ENCODE measurements at places on chromosomes 7 and 10. TPM values are rescaled to one million over a fixed set of nuclear protein-coding genes. Genes with fewer than 3 reads are reported as not detected.

Gene SPDYE16
- total RNA-seq: not detected

Gene STK32C
- 36.6 TPM for total RNA-seq

Gene SLC26A5
- total RNA-seq: not detected

Gene NANOS1
- 11.3 TPM for total RNA-seq

Gene CALHM3
- not detected for total RNA-seq

Gene TCF7L2
- total RNA-seq: 0.89 TPM

Gene TSPAN15
- total RNA-seq: 7.5 TPM

Gene OR6V1
- not detected for total RNA-seq

Gene PRRT4
- total RNA-seq: not detected

Gene SPDYE2
- total RNA-seq: not detected

Gene TMEM229A
- total RNA-seq: not detected

Gene MMP21
- not detected for total RNA-seq

Gene RADIL
- total RNA-seq: 1.1 TPM

Gene IQUB
- total RNA-seq: not detected

Gene IL2RA
- total RNA-seq: not detected

Gene FMC1
- 0.25 TPM for total RNA-seq

Gene NEUROD6
- total RNA-seq: not detected

Gene UTF1
- not detected for total RNA-seq

Gene PKD2L1
- not detected for total RNA-seq

Gene ARHGEF5
- 2.7 TPM for total RNA-seq

Gene PRF1
- total RNA-seq: not detected

Gene ENO4
- 0.69 TPM for total RNA-seq

Gene GDF2
- total RNA-seq: not detected

Gene SRGN
- total RNA-seq: 10.2 TPM

Gene H2BK1
- not detected for total RNA-seq

Gene SAMD9L
- total RNA-seq: 3.8 TPM

Gene RAPGEF5
- total RNA-seq: 1.2 TPM

Gene CUBN
- total RNA-seq: 8.9 TPM

Gene GPR26
- total RNA-seq: not detected

Gene OR6B1
- total RNA-seq: not detected

Gene ADIRF
- 165 TPM for total RNA-seq

Gene ZP3
- total RNA-seq: 0.44 TPM

Gene RUFY2
- total RNA-seq: 16.4 TPM

Gene MOGAT3
- not detected for total RNA-seq

Gene ZNF727
- not detected for total RNA-seq

Gene PPP1R17
- total RNA-seq: not detected

Gene BTBD16
- total RNA-seq: not detected

Gene FOXI2
- total RNA-seq: not detected

Gene CYP2W1
- not detected for total RNA-seq

Gene IGF2BP3
- 80.7 TPM for total RNA-seq

All from MG63 (cell line).